ENCODE measurements at places on chromosomes 6 and 20.

- no peak for DNase-seq
Observed at GRCh38 chr20:2874456-2874855, 1.2 kb downstream of the PTPRA start.

- peak; percentile 46 for DNase-seq
Observed at GRCh38 chr6:27863962-27864905, 48.0 kb downstream of the OR2B2 start.

GRCh38 chr6:163797296-163797845 lies 382.9 kb downstream of the QKI start:
- no peak for DNase-seq

- no peak for DNase-seq
Observed at GRCh38 chr6:112062966-112063365, 9.1 kb downstream of the CCN6 start.

DNA sequence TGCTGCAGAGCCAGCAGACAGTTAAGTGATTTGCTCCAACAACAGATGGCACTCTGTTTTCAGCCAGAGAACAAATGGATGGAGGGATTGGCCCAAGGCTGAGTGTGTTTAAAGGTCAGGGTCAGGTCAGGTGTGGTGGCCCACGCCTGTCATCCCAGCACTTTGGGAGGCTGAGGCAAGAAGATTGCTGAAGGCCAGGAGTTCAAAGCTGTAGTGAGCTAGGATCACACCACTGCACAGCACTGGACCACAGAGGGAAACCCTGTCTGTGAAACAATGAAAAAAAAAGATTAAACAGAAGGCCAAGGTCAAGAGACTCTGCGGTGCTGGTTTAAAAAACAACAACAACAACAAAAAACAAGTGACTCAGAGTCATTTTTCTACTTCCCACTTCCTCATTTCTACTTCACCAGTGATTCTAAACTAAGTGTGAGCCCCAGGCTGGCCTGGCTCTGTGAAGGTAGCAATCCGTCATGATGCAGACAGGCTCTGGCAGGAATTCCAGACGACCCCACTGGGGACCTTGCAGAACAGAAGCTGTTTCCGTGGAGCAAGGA lies 42.5 kb upstream of the ARMC2 start:
- no peak for DNase-seq

DNA sequence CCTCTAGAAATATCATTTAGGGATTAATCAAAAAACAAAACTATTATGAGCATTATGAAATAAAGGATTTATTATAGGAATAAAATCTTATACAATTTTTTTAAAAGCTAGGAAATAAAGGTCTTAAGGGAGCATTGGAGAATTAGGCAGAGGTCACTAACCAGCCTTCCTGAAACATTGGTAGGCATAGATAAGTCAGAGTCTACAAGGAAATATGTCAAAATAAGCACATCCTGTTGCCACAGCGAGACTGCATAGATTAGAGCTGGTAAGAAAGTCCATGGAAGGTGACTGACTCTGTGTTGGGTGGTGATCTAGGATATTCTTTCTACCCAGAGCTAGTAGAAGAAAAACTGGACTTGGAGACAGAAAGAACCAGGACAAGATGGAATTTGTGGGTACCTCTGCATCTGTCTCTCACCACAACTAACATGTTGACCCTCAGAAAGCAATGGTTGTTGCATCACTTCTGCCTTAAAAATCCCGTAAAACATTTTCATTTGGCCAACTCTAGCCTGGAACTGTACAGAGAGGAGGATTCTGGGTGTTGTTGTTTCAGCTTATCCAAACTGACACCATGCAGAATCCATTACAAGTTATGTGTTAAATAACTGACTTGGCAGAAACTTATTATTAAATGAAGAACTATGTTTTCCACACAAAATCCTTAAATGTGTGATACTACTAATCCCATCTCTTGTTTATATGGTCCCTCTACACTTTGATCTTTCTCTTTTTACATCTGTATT lies 77.1 kb downstream of the FBXO5 start:
- DNase-seq, result no peak

GRCh38 chr20:17617212-17617867 lies 47.5 kb downstream of the DSTN start:
- peak; percentile 71 for DNase-seq

- no peak for DNase-seq
Observed at GRCh38 chr20:64242797-64243475, 12.6 kb upstream of the PCMTD2 start.

DNA sequence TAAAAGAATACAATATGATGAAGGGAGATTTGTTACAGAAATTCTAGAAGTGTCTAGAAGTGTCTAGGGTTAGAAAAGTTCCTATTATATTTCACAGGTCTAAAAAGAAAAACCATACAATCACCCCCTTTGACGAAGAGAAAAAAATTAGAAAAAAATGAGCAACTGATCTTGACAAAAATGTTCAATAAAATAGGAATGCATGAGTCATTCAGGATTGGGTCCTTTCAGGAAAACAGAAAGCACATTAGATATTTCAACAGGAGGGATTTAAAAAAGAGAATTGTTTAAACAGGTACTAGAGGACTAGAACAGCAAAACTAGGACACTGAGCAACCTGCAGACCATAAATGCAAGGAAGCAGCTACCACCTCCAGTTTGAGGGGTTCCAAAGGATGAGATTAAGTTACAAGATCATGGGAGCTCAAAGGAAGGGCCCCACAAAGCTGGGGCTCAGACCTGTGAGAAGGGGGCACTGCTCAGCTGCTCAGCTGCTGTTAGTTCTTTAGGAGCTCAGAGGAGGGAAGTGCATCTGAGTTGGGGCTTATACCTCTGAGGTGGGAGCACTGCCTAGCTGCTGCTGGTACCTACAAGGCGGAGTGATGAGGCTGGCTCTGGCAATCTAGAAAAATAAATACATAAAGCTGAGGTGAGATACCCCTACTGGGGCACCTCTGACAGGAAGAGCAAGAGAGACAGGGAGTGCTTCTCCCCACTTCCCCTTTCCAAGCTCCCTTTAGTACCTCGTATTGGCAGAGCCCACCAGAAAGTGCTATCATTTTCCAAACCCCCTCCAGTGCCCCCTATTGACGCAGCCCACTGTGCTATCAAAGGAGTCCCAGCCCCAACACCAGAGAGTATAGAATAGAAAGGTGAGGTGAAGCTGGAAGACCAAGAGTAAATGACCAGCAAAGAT lies 27.1 kb upstream of the BEND6 start:
- no peak for DNase-seq

DNA sequence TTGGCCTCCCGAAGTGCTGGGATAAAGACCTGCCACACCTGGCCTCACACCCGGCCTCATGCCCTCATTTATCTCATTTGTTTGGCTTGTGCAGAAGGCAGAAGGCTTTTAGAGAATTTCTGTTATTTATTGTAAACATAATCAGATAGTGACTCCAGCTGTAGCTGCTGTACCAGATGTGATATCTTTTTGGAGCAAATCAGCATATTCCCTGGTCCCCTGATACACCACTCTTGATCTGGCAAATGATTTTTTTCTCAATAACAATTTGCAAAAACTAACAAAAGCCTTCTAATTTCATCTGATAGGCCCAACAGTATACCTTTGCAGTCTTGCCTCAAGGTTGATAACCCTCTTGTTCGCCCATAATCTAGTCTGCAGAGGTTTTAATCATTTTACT lies 26.5 kb upstream of the TULP1 start:
- no peak for DNase-seq

- no peak for DNase-seq
Observed at GRCh38 chr6:45664707-45665106, 287.0 kb upstream of the SUPT3H start.

- no peak for DNase-seq
Observed at GRCh38 chr6:167719920-167720319, 106.8 kb upstream of the AFDN start.

DNA sequence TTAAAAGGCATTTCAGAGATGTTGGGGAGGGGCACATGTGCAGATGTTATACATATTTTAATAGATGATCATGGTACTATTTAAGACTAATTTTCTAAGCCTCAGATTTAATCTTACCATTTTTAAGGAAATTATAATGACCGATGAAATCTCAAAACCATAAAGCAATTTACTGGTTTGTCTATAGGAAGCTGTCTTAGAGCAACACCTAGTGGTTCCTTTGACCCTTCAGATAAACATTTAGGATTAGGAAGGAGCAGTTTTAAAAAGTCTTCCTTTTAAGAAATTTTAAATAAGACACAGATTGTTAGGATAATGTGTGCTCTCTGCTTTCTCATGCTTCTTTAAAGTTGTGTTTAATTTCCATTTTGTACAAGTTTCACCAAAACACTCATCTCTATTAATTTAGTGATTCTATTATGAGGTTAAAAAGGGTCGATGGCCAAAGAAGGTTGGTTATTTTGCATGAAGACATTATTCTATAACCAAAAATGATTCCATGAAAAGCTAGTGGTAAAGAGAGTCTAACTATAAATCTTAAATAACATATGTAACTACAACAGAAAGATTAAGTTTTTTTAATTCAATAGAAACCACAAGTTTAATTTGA lies 376.4 kb downstream of the HACE1 start:
- DNase-seq, result no peak

DNA sequence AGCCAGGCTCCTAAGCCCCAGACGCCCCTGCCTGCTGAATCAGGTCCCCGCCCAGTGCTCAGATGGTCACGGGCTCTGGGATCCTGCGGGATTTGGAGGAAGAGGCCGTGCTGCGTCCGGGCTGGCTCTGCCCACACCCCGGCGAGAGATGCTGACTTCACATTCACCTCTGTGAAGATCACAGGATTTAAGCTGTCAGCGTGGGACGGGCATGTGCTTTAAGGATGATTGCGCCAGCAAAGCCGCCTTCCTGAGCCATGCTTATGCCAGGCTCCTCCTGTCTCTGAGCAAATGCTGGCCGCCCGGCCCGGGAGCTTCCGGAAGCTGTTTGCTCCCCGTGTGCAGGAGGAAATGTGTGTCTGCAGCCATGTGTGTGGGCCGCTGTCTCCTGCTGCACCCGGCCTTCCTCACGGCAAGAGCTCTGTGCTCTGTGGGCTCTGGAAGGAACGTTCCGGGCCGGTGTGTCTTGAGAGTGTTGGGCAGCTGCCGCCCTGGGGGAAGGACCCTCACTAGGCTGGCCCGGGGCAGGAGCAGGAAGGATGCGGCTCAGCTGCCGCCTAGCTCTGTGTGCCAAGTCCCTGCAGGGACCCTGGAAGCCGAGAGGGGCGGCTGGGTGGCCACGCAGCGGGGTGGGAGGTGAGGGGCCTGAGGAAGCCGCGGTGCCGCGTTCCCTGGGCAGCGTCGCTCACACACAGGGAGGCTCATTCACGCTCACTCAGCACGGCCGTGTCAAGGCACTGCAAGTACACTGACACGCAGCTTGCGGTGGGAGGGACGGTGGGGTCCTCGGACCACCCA lies 19.0 kb upstream of the BHLHE23 start:
- DNase-seq, result no peak

GRCh38 chr20:728256-728944 lies 39.9 kb downstream of the SLC52A3 start:
- DNase-seq, result peak; percentile 55

DNA sequence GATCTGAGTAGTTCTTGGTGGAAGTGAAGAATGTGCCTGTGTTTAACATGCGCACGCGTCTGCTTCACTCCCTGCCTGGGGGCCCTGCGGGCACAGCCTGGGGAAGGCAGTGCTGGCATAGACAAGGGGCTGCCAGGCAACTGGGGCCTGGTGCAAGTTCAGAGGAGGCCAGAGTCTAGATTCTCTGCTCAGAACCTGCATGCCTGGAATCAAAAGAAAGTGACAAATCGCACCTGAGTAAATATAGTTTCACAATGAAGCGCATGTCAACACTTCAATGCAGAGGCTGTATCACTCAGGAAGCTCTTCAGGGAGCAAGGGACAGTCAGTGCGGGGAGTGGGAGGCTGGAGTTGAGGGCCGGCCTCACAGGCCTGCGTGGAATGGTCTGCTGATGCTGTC lies 24.2 kb upstream of the PPP1R14C start:
- DNase-seq, result no peak

GRCh38 chr6:150251566-150252186 lies 108.8 kb downstream of the PPP1R14C start:
- DNase-seq, result no peak

All from femur (tissue), 1 donor.